ENCODE measurements at places on chromosomes 2 and 18.

DNA sequence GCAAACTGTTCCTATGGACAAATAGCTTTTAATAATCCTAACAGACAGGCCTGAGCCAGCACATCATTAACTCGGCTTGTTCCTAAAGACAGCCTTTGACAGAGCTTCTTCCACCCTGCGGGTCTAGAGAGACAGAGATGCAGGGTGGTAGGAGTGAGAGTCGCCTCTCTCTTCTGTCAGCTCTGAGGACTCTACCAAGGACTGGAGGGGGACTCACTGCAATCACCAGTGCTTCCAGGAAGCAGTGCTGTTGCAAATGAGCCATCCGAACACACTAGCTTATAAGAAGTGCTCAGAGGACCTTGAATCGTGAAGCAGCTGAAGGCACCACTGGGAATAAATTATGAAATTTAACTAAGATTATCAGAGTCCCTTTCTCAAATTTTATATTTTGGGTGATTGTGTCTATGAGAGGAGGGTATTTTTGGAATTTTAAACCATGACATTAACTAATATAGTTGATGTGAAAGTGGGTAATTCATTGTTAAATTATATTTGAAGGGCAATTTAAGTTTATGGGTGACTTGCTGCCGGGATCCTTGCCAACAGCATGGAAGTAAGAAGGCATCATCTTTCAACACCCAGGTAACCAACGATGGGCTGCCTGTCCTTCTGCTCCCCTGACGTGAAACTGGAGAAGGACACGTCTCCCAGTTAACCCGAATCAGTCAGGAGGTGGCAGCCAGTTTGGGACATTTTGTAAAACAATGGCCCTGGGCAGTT lies 43.6 kb upstream of the PXDN start:
- DNase-seq, result peak; percentile 58

DNA sequence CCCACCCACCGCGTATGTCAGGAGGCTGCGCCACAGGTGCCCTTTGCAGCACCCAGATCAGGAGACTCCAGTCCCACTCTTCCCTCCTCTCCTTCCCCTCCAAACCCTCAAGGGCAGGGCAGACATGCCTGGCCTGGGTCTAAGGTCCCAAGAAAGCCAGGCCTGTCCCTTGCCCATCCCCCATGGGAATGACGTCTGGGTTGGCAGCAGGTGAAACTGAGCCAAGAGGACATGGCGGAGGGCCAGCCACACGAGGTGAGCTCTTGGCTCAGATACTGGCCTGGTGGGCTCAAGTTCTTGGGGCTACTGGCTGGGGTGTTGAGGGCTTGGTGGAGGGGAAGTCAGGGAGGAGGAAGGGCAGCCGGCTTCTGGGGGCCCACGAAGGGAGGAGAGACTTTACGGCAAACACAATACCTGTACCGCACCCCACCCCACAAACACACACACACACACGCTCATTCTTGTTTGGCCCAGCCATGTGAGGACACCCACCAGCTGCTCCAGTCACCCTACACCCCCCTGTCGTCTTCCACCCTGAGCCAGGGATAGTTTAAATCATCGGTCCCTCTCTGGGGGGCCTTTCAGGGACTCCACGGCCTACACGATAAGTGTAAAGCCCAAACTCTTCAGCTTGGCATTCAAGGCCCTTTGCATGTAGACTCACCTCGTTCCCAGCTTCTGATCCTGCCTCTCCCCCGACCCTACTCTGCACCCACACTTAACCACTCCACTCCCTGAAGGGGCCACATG lies 24.1 kb upstream of the TNS1 start:
- DNase-seq, result no peak

GRCh38 chr2:51791496-51791895 lies 759.6 kb upstream of the NRXN1 start:
- no peak for DNase-seq

DNA sequence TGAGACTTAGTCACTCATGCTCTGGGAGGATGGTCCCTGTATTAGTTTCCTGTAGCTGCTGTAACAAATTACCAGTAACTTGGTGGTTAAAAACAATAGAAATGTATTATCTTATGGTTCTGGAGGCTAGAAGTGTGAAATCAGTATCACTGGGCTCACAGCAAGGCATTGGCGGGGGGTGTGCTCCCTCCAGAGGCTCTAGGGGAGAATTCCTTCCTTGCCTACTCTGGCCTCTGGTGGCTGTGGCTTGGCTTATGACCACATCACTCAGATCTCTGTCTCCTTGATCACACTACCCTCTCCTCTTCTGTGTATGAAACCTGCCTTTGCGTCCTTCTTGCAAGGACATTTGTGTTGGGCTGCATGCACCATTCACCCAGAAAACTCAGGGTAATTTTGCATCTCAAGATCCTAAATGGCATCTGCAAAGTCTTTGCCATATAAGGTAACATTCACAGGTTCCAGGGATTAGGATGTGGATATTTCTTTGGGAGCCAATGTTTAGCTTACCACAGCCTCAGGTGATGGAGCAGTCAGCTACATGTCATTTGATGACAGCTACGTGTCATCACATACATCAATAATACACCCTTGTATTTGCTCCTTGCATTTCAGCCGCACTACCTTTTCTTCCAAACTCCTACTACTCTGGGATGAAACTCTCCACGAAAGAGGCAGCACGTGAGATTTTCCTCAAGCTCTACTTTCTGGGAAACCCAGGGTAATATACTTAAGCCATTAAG lies 49.6 kb upstream of the POU3F3 start:
- DNase-seq, result no peak

GRCh38 chr2:239175181-239175580 lies 225.6 kb downstream of the HDAC4 start:
- no peak for DNase-seq

DNA sequence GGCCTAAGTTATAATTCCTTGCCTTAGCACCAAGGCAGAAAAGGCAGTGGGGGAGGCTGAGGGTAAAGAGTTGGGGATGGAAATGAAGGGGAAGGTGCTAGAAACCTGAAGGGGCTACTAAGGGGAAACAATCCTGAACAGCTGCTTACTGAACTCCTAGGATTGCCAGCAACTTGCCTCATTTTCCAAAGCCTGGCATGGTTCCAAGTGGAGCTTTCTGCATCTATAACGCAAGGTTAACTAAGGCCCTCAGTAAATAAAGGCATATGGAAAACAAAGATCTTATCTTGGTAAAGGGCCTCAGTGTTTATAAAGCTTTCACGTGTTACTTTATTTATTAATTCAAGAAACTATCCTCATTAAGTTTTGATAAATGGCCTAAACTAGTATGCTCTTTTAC lies 10.9 kb downstream of the MEP1B start:
- peak; percentile 84 for DNase-seq

DNA sequence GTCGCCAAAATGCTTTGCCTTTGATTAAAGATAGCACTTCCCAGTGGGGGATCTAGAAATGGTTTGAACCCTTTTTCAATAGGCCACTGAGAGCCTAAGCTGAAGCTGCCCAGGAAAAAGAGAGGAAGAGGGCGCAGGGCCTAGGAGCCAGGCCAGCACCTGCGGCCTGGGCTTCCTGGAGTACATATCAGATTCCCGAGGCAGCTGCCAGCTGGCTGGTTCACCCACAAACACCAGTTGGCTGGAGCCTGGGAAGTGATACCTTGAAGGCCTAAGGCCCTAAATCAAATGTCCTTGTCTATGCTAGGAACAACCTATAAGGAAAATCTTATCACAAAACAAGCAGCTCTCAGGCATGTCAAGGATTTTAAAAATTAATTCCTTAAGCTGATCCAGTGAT lies 37.1 kb downstream of the ANKRD44 start:
- DNase-seq, result peak; percentile 65

- DNase-seq, result no peak
These were observed 376.9 kb downstream of the RND3 start for GRCh38 chr2:150110548-150110947.

- no peak for DNase-seq
These were observed 122.9 kb upstream of the ITGA4 start for GRCh38 chr2:181334158-181334826.

GRCh38 chr2:202700075-202700901 lies 65.5 kb downstream of the FAM117B start:
- no peak for DNase-seq
